GM04504 (cell line): ENCODE measurements at places on chromosomes 2 and 18.
A peak's percentile ranks its signal among the peaks of the same experiment; 100 is the strongest.

DNA sequence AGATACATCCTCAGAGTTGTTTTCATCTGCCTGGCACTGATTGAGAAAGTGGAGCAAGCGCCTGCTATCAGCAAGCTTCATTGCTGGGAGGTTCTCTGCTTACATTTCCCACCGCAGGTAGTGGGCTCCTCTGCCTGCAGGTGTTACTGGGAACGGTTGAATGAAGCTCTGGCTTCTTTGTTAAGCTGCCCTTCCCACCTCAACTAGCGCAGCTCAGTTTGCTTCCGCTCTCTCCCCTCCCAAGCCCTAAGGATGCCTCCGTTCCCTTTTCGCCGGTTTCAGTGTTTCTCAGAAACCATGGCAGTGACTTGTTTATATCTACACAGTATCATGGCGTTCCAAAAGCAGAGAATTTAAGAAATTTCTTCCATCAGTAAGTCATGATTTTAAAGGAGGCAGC is 72.2 kb upstream of the B3GNT7 start:
- DNase-seq, result no peak

DNA sequence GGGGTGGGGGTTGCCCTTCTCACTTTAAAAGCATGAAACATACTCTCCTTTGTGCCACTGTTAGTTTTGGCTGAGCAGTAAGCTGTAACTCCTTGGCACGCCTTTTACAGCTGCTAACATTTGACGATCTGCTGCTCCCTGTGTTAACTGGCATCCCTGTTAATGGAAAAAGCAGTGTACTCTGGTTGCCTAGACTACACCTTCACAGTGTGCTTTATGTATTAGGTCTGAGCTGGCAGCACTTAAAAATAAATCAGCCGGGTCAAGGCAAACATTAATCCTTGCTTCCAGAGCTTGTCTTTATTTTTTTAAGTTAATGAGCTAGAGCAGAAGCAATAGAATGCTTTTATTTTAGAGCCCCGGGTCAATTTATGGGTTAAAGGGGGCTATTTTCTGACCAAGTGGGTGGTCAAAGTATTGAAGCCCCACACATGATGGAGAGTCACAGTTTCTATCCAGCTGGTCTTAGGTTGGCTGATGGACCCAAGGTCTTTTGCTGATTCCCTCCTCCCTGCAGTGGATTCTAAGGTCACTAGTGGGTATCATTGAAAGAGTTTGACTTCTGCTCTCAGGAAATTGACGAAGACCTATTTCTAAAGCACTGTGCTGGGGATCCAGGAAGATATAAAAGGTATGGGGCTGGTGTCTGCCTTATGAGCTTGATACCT is 54.5 kb downstream of the CFAP221 start:
- DNase-seq, result no peak

DNA sequence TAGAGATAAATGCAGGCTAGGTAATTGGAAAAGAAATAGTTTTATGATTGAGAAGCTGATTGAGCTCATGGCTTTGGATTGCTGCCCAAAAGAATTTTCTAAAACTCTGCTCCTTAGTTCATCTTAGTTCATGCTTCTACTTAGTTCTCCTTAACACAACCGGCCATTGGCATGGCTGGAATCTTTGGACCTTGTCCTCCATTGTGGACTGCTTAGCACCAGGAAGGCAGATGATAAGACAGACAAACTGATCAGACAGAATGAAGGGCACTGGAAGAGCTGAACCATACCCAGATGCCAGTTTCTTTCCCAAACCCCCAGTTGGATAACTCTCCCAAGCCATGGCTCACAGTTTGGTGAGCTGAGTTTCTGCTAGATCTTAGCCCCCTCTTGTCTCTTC is 36.3 kb upstream of the NABP1 start:
- DNase-seq, result no peak

GRCh38 chr2:226622484-226622883 is 177.1 kb downstream of the IRS1 start:
- no peak for DNase-seq

DNA sequence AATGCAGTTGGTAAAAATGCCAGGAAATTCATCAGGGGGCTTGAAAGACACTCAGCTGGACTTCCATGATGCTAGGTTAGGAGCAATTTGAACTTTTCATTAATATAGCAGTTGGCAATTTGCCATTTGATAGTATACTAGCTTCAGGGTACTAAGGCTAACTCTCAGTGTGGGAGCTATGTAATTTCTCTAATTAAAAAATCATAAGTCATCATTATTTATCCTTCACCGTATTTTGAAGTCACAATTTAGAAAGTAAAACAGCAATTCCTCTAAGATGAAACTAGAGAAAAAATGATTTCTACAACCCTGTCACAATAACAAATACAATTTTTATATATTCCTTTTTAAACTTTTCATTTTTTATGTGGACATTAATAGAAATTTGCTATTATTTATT is 190.8 kb downstream of the GPD2 start:
- no peak for DNase-seq

DNA sequence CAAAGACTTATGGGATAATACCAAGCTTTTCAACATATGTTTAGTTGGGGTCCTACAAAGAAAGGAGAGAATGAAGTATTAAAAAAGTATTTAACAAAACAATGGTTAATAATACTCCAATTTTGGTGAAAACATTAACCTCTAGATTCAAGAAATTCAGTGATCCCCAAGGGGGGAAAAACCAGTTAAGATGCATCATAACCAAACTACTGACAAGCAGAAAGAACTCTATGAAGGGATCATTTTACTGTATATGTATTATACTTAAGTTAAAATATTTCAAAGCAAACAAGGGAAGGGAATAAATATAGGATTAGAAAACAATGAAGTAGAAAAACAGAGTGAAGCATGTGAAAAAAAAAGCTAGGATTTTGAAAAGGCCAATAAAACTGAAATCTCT is 8.7 kb downstream of the CNRIP1 start:
- DNase-seq, result no peak

DNA sequence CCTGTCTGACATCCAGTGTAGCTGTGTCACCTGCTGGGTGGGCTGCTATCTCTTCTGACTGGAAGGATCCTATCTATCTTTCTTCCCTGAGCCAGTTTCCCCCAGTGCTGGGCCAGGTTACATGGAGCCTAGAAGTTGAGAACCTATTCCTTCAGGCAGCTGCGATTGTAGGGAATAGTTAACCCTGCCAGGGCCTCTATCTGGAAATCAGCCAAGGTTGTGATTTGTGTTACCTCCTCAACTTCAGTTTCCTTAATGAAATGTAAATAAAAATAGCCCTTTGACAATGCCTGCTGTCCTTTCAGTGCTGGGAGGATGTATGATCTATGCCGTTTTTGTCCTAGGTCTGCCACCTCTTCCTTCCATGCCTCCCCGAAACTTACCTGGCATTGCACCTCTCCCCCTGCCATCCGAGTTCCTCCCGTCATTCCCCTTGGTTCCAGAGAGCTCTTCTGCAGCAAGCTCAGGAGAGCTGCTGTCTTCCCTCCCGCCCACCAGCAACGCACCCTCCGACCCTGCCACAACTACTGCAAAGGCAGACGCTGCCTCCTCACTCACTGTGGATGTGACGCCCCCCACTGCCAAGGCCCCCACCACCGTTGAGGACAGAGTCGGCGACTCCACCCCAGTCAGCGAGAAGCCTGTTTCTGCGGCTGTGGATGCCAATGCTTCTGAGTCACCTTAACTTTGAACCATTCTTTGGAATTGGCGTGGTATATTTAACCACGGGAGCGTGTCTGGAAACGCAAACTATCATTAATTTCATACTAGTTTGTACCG is 36.6 kb downstream of the GORASP2 start:
- DNase-seq, result no peak

GRCh38 chr2:173300458-173300857 is 54.2 kb upstream of the CDCA7 start:
- no peak for DNase-seq

DNA sequence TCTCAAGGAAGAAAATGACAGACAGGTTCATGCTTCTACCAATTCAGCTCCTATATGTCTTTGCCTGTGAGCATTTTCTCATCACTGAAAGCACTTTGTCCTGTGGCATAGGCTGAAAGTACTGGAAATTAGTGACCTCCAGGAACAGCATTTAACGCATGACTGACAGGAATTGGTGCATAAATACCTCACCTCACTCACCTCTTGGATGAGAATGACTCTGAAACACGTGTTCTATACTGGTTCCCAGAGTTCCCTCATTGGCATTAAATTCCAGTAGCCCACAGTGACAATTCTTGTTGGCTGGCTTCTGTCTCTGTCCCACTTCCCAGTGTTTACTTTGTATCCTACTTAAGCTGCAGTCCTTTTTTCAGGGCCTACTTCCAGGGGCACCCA is 83.4 kb upstream of the MAPRE2 start:
- DNase-seq, result no peak

DNA sequence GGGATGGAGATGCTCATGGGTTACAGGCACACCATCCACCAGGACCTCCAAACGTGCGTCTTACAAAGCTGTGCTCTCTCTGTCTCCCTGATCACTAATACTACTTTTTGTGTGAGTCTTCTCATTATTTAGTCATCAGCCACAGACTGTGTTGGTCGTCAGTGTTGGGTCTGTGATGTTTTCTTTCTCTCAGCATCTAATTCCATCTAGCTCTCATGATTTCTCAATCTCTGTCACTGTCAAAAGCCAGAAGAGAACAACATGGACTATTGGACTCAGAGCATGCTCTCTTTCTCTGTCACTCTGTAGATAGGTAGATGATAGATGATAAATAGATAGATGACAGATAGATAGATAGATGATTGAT is 6.0 kb upstream of the ARL4C start:
- DNase-seq, result no peak

DNA sequence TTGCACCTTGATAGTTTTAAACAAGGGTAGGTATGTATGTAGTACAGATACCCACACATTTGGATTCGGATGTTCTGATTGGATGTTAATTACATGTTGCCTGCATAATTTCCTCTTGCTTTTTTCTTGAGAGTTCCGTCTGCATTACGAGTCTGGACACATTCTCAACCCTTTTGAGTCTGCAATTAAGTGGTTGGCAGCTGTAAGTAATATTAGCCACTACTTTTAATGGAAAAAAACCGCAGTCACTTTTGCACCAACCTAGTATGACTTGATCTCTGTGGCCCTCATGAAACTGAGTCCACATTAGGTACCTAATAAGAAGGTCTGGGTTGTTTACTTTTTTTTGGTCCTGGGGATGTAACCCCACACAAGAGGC is 217.3 kb downstream of the VAPA start:
- no peak for DNase-seq

DNA sequence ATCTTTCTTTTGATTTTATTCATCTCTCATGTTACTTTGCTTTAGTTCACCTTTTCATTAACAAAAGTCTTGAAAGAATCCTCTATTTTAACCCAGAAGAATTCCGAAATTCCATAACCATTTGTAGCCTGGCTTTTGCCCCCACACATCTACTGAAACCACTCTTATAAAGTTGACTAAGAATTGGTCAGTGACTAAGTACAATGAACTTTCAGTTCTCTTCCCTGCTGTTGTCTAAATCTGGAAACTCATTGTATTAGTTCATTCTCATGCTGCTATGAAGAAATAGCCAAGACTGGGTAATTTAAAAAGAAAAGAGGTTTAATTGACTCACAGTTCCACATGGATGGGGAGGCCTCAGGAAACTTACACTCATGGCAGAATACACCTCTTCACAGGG is 49.9 kb upstream of the PNPT1 start:
- no peak for DNase-seq

GRCh38 chr2:70923378-70924015 is 12.2 kb upstream of the ATP6V1B1 start:
- no peak for DNase-seq

DNA sequence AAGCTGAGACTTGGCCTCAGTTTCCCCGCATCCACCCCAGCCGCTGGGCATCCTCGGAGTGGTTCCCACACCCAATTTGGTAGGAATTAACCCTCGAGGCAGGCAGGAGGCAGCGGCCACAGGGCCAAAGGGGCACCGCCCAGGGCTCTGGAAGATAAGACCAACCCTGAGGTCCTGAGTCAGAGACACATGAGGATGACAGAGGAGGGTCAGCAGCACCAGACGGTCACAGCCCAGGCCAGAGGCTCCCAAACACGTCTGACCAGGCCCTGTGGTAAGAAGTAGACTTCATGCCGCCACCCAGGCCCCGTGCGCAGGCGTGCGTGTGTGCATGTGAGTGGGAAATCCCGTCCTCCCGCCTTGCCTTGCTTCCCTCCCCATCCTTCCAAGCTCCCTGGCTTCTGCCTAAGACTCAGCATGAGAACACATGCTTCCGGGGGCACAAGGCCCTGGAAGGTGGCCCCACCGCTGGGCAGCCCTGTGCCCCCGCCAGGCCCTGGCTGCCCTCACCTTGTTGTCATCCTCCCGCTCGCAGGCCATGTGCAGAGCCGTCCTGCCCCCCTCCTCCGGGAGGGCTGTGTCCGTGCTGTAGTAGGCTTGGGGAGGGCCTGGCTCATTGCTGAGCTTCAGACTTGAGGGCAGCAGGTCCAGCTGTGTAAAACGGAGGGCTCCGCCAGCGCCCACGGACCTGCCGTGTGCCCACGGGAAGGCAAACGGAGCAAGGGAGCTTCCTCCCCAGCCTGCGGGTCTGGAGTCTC is 46.3 kb downstream of the ANKMY1 start:
- DNase-seq, result no peak

DNA sequence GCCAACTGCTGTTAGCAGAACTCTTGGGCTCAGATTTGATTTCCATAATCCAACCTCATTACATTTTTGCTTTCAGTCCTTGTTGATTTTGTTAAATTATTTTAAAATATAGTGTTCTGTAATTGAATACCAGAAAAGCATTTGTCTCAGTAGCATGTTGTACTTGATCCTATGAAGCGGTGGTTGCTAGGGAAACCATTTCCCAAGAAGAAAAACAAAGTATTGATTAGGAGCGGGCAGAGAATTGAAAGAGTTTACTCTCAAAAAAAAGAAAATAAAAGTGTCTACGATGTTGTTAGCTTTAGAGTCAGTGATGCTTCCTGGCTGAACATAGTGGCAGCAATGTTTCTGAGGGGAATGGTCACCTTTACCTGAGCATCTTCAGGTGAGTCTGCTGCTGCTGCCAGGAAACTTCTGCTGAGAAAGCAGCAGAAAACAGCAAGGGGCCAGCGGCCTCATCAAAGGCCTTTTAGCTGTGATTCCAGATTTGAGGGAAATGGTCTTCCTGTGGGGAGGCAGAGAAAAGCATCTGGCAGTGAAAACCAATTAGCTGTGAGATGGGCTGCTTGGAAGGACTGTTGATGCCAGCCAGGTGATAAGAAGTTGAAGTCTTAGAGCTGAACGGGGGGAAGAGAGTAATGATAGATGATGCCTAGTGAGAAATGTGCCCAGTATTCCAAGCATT is 37.1 kb downstream of the CRIM1 start:
- no peak for DNase-seq

DNA sequence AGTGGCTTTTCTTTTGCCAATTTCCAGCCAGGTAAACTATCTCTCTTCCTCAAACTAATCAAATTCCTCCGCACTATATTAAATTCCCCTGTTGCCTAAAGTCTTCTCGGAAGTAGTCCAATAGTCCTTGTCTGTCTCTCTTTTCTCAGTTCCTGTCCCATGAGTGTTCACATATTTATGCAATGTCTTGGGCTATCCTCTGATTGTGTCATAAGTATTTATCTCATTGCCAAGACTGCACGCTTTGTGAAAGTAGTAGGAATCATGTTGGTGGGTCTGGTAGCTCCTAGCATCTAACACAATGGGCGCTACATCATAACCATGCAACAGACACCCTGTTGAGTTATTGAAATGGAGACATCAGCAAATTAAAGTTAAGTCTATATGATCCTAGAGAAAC is 59.9 kb upstream of the POU3F3 start:
- DNase-seq, result peak; percentile 3

GRCh38 chr2:177812713-177813396 is 259.7 kb downstream of the PDE11A start:
- no peak for DNase-seq
